ENCODE measurements at places on chromosomes 2 and 18.

DNA sequence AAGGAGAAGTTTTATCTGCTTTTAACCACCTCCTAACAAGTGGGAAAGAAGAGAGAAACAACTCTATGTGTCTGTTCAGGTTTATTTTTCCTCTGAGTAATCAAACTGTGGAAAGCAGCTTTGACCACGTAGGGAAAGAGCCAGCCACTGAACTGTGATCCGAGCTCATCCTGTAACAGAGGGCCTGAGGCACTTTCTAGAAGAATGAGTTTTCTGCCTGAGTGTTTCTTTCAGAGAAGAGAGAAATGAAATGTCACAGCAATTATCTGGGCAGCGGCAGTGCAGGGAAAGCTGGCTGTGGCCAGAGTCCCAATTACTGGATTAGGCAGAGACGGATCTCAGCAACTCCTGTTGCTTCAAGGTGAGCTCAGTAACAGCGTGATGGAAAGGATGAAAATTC lies 151.9 kb downstream of the CD226 start:
- no peak overlapping the region for H3K4me3 ChIP-seq
- H3K27me3 ChIP-seq = no peaks in the 10 kb centered on the region
- no peaks in the 10 kb centered on the region for H3K36me3 ChIP-seq
- H3K4me1 ChIP-seq = no peaks in the 10 kb centered on the region

DNA sequence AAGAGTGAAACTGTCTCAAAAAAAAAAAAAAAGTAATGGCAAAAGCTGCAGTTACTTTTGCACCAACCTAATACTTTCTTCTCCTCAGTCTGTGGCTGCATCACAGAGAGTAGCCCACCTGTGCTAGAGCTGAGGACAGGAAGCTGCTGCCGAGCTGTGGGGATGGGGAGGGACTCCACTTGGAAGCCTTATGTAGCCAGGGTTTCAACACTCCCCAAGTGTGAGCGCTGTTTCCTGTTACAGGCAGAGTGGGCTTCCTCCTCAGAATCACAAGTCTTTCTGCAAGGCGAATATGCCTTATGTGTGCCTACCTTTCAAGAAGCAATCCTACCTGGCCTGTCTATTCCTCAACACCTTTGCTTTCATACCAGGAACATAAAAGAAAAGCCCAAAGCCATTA lies 36.3 kb upstream of the CYP27C1 start:
- peaks cover 44% of the 10 kb centered on the region for H3K36me3 ChIP-seq
- DNase-seq = no peak
- H3K4me3 ChIP-seq = no peak overlapping the region
- H3K27me3 ChIP-seq = peaks cover 1% of the 10 kb centered on the region

GRCh38 chr2:118672571-118673158 lies 174.8 kb downstream of the EN1 start:
- H3K27ac ChIP-seq = no peak overlapping the region
- no peak overlapping the region for H3K4me3 ChIP-seq
- DNase-seq = no peak
- no peaks in the 10 kb centered on the region for H3K4me1 ChIP-seq
- no peaks in the 10 kb centered on the region for H3K36me3 ChIP-seq
- H3K27me3 ChIP-seq = no peaks in the 10 kb centered on the region

DNA sequence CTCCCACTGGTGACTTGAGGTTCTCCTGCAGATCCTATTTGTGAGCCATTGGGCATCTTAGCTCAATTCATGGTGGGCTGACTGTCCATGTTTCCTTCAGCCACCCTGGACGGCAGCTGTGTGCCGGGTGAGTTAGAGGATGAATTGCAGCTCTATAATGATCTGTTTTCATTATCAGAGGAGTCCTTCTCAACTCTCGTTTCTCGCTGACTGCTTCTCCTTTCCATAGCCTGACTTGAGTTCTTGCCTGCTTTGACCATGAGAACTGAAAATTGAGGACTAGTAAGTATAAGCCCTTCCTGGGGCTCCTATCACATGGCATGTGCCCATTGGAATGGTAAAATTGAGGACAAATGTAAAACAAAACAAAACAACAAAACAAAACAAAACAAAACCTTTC lies 121.8 kb downstream of the CDC42EP3 start:
- no peak overlapping the region for H3K4me3 ChIP-seq
- no peaks in the 10 kb centered on the region for H3K36me3 ChIP-seq
- no peaks in the 10 kb centered on the region for H3K27me3 ChIP-seq
- no peaks in the 10 kb centered on the region for H3K4me1 ChIP-seq

- H3K27ac ChIP-seq = no peak overlapping the region
- H3K36me3 ChIP-seq = no peaks in the 10 kb centered on the region
- H3K4me3 ChIP-seq = no peak overlapping the region
These were observed 64.0 kb downstream of the LRRTM4 start for GRCh38 chr2:77458216-77458615.

DNA sequence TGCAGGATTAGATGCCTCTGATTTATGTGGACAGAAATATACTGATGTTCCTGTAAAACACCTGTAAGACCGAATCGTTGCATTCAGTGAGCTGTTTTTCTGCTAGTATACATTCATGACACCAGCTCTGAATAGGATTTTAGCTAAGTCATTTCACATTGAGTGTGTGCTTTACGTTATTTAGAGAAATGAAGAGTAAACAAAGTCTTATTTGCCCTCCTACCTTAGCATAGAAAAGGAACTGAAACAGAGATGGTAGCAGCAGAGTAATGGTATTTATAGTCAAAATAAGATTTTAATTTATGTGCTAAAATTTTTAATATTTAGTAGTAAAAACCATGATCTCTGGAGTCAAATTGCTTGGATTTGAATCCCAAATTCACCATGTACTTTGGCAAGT lies 168.0 kb downstream of the CERS6 start:
- H3K36me3 ChIP-seq = no peaks in the 10 kb centered on the region
- DNase-seq = no peak
- no peaks in the 10 kb centered on the region for H3K27me3 ChIP-seq

DNA sequence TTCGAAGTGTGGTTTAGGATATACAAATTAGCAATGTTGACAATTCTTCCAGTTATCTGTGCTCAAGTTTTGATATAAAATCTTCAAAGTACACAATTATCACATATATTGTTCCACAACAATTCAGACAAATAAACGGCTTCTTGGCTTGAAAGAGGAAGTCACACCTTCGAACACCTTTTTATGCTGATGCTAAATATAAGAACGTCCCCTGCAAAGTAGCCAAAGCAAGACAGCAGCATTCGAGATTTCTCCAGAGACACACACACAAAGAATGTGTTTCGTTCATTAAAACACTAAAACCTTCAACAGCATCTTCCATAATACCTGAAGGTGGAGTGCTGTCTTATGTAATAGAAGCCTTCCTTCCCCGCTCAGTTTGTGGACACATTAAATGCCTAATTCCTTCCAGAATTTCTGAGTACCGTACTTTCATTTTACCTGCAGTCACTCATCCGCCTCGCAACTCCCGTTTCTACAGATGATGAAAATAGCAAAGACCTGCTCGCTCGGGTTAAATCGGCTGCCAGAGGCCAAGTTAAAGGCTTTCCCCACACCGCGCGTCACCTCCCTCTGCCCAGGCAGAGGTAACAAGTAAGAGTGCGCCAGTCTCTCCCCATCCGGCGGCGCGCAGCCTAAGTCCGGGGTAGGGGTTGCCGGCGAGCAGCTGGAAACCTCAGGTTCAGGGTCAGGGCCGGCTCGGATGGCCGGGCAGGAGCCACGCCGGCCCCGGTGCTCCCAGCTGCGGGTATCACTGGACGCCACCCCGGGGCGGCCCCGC lies 847 bp downstream of the SERPINE2 start:
- H3K27me3 ChIP-seq = peaks cover 12% of the 10 kb centered on the region
- peaks cover 11% of the 10 kb centered on the region for H3K4me1 ChIP-seq
- H3K27ac ChIP-seq = no peak overlapping the region
- no peaks in the 10 kb centered on the region for H3K36me3 ChIP-seq
- peak overlapping the region; percentile 93 for H3K4me3 ChIP-seq

- H3K4me3 ChIP-seq = no peak overlapping the region
- H3K27ac ChIP-seq = no peak overlapping the region
- H3K36me3 ChIP-seq = peaks cover 4% of the 10 kb centered on the region
- no peak for DNase-seq
- H3K4me1 ChIP-seq = no peaks in the 10 kb centered on the region
These were observed 771.5 kb downstream of the GALR1 start for GRCh38 chr18:78021196-78021595.

DNA sequence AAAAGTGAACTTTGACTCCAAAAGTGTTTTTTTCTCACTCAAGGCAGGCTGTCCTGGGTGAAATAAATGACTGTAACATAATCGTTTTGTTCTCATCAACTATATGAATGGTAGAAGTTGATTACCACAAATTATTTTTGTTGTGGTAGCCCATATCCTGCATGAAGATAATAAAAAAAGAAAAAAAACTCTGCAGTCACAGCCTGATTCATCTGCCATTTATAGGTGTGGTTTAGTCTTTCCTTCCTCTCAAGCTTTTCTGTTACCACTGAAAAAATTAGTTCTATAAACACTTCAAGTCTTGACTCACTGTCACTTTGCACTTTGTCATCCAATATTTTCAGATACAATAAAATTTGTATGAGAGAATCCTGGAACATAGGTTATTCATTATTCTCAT lies 522.0 kb downstream of the PLCL1 start:
- H3K27ac ChIP-seq = no peak overlapping the region
- H3K27me3 ChIP-seq = no peaks in the 10 kb centered on the region
- H3K4me3 ChIP-seq = no peak overlapping the region

All from endothelial cell (in vitro differentiated cells).